ENCODE measurements at places on chromosomes 3 and 15.
A peak's percentile ranks its signal among the peaks of the same experiment; 100 is the strongest.

DNA sequence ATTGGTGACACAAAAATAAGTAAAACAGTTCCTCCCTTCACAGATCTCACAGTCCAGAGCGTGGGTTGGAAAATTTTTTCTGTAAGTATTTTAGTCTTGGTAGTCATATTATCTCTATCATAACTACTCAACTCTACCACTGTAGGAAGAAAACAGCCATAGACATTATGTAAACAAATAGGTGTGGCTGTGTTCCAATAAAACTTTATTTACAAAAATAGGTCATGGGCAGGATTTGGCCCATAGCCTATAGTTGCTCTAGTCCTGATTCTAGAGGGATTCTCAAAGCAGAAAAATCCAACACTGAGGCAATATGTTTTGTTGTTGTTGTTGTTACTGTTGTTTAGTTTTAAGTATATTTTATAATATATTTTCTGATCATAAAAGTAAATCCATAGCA, 206.1 kb upstream of the GADL1 start:
- no peak overlapping the region for H3K27ac ChIP-seq
- H3K27me3 ChIP-seq = no peaks in the 10 kb centered on the region
- no peaks in the 10 kb centered on the region for H3K36me3 ChIP-seq
- no peak for DNase-seq

DNA sequence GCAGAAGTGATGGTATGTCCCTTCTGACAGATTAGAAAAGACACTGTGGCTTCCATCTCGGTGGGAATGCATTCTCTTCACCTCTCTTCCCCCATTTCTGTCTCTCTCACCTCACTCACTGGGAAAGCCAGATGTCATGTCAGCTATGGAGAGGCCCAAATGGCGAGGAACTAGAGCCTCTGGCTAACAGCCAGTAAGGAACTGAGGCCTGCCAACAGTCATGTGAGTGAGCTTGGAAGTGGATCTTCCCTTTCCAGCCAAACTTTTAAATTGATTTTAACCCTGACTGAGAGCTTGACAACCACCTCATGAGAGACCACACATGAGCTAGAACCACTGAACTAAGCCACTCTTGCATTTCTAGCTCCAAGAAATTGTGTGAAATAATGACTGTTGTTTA, 35.2 kb upstream of the CDAN1 start:
- peaks cover 7% of the 10 kb centered on the region for H3K36me3 ChIP-seq
- no peaks in the 10 kb centered on the region for H3K27me3 ChIP-seq
- peak; percentile 78 for DNase-seq

DNA sequence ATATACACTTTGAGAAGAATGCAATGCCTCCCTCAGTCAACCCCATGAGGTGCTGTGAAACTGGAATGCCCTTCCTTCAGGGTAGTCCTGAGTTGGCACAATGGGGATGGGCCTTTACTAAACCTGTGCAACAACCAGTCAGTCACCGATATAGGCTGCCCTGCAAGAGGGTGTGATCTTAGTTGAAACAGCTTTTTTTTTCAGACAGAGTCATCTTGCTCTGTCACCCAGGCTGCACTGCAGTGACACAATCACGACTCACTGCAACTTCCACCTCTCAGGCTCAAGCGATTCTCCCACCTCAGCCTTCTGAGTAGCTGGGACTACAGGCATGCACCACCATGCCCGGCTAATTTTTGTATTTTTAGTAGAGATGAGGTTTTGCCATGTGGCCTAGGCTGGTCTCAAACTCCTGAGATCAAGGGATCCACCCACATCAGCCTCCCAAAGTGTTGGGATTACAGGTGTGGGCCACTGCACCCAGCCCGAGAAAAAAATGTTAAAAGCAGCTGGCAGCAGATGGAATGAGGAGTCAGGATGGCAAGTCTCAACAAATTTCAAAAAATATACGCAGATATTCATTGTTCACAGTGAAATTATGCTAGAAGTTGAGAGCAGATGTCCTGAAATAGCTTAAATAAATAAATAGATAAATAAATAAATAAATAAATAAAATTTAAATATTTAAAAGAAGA, 31.8 kb downstream of the MYO5A start:
- no peak overlapping the region for H3K27ac ChIP-seq
- H3K4me1 ChIP-seq = peaks cover 5% of the 10 kb centered on the region
- no peaks in the 10 kb centered on the region for H3K27me3 ChIP-seq
- no peak for DNase-seq
- H3K4me3 ChIP-seq = no peak overlapping the region

DNA sequence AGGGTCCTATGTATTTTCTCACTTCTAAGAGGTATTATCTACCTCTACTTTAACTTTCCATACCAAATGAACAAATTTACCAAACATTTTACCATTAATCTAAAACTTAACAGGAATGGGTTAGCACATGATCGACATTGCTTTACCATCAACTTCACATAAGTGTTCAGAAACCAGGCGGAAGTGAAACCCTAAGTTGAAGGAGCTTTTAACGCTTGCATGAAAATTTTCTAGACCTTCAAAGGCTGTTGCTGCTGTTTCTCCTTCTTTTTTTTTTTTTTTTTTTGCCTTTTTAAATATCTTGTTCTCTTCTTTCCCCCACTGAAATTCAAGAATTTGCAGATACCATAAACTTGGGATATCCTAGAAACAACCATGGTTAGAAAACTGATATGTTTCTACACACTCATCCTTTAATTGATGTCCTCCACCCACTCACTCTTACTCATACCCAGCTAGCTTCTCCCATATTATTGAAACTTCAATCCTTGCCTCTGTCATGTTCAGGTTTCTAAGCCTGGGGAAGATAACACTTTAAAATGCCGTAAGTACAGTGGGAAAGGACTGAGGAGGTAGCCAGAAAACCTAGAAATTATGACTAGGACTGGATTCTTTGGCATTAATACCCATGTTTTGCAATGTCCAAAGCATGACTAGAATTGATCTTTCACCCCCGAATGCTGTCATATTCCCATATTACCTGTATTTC, 24.7 kb downstream of the MYO5A start:
- H3K4me3 ChIP-seq = no peak overlapping the region
- no peaks in the 10 kb centered on the region for H3K4me1 ChIP-seq
- DNase-seq = no peak
- no peaks in the 10 kb centered on the region for H3K27me3 ChIP-seq

DNA sequence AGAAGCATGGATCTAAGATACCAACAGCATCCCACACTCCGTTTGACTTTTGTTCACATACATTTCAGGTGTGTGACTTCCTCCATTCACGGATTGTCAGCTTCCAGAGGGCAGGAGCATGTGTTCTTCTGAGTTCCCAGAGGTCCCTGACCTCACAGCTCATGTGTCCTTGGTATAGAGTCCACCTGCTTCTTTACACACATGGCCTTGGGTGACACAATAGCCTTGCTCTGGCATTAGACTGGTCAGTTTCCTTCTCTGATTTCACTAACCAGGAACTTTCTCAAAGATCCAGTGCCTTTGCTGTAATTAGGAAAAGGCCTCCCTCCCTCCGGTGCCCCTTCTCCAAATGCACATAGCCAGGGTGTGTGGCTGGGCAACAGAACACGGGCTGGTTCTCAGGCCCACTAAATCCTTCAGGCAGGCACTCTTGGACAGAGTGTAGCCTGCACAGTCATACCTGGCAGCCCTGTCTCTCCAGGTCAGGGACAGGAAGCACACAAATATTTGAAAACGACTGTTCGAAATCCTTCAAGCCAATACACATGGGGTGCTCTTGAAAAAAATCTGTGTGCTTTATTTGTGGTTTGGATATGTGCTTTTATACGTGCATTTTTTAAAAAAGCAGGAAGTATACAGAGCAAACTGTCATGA, 81.1 kb downstream of the TRIM42 start:
- H3K4me1 ChIP-seq = no peaks in the 10 kb centered on the region
- H3K36me3 ChIP-seq = no peaks in the 10 kb centered on the region
- H3K27ac ChIP-seq = no peak overlapping the region
- no peaks in the 10 kb centered on the region for H3K27me3 ChIP-seq

DNA sequence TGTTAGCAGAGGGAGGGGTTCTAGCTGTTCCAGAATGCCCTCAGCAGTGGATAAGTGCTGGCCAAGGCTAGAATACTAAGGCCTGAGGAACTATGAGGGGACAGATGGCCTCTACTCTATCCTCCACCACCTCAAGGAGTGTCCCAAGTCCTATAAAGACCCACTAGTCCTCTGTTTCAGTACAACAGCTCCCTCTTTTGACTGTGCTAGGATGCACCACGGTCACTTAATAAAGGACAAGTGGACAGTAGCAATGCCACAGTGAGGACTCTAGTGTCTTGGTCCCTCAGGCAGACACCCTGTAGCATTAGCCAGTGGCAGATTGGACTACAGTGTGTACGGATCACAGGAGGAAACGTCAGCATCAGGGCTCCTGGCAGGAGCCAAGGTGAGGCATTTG, 171.8 kb upstream of the PROK2 start:
- no peaks in the 10 kb centered on the region for H3K27me3 ChIP-seq
- no peak for DNase-seq
- no peak overlapping the region for H3K4me3 ChIP-seq
- no peaks in the 10 kb centered on the region for H3K36me3 ChIP-seq
- peaks cover 2% of the 10 kb centered on the region for H3K4me1 ChIP-seq
- no peak overlapping the region for H3K27ac ChIP-seq

GRCh38 chr3:99700631-99701268, 62.4 kb downstream of the COL8A1 start:
- H3K27ac ChIP-seq = peak overlapping the region; percentile 27
- H3K27me3 ChIP-seq = no peaks in the 10 kb centered on the region
- DNase-seq = no peak

DNA sequence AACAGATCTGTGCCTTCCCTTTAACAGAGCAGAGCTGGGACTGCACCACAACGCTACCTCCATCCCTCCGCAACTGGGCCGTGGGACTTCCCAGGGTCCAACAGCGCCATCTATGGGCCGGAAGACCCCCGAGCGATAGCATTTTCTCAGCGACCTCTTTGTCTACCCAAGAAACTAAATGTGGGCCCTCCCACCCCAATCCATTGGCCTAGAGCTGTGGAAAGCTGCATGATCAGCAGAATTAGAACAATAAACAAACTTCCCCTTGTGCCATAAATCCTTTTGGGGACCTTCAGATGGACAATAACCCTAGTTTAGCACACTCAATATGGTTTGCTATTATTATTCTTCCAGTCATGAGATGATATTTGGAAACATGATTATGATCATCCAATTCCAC, 74.8 kb upstream of the NTRK3 start:
- peak; percentile 42 for DNase-seq
- no peaks in the 10 kb centered on the region for H3K36me3 ChIP-seq
- no peaks in the 10 kb centered on the region for H3K27me3 ChIP-seq
- H3K27ac ChIP-seq = no peak overlapping the region

DNA sequence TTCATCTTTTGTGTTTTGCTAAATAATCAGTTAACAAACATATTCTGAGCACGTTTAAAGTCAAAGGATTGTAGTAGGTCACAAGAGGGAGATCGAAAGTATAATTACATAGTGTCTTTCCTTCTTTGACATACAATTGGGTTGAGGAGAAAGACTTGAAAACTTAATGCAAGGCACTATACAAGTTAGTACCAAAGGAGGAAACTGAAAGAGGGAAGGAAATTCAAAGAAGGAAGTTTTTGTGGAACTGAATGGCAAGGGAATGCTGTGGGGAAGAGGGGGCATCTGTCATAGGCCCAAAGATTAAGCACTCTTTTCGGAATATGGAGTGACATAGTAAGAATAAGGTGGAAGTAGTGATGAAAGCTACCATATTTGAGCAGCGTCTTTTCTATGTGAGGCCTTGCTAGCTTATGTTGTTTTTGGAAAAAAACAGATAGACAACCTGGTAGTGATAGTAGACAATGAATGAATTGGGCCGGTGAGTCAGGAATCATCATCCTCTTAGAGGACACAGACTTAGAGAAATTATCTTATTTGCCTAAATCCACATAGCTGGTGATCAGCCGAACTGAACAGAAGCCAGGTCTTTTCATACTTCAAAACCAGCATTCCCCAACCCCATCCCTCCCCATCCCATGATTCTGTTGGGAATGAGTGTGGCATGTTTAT, 10.2 kb downstream of the MBNL1 start:
- no peak overlapping the region for H3K27ac ChIP-seq
- H3K4me3 ChIP-seq = no peak overlapping the region
- H3K4me1 ChIP-seq = peaks cover 26% of the 10 kb centered on the region
- H3K27me3 ChIP-seq = no peaks in the 10 kb centered on the region
- no peaks in the 10 kb centered on the region for H3K36me3 ChIP-seq

GRCh38 chr3:17089314-17089700, 204.6 kb downstream of the PLCL2 start:
- no peaks in the 10 kb centered on the region for H3K36me3 ChIP-seq
- no peaks in the 10 kb centered on the region for H3K27me3 ChIP-seq
- no peak overlapping the region for H3K27ac ChIP-seq
- H3K4me3 ChIP-seq = no peak overlapping the region

GRCh38 chr3:79019137-79019923, 748.5 kb downstream of the ROBO1 start:
- peak overlapping the region; percentile 68 for H3K4me3 ChIP-seq
- H3K4me1 ChIP-seq = no peaks in the 10 kb centered on the region
- peak; percentile 91 for DNase-seq

DNA sequence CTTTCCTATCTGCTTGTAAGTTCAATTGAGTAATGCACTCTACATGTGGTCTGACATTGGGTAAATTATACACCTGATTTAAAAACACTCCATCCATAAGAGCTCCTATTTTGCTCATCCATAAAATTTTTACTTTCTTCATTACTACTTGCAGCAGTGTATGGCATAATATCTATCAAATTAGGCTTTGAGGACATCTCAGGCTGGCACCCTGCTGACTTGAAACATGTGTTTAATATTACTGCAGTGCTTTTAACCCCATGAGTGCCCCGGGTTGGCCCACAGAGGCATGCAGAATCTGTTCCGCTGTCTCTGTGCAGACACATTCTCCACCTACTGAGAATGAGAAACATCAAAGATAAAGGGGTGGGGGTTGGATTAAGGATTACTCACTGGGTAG, 249.9 kb upstream of the DNAJC19 start:
- no peaks in the 10 kb centered on the region for H3K4me1 ChIP-seq
- H3K4me3 ChIP-seq = no peak overlapping the region
- no peak overlapping the region for H3K27ac ChIP-seq
- DNase-seq = no peak
- no peaks in the 10 kb centered on the region for H3K27me3 ChIP-seq

- peaks cover 23% of the 10 kb centered on the region for H3K4me1 ChIP-seq
- no peaks in the 10 kb centered on the region for H3K36me3 ChIP-seq
- H3K27ac ChIP-seq = peak overlapping the region; percentile 83
- DNase-seq = no peak
These were observed 3.9 kb upstream of the CSK start for GRCh38 chr15:74777769-74778598.

DNA sequence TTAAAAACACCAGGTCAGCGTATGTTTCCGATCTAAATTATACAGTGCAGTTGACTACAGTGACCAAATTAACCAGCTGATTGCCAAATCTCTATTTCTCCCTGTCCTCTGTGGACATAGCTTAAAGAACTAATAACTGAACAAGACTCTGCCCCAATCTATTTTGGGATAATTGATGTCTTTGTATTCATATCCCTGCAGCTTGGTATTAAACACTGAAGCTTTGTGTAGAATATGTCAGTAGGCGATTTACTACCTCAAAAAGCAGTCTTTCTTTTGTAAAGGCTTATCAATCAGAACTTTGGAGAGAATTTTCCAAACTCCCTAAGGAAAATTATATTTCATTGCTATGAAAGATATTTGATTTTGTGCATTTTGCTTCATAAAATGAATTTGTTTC, 258.2 kb downstream of the SOX2 start:
- no peaks in the 10 kb centered on the region for H3K27me3 ChIP-seq
- no peak overlapping the region for H3K4me3 ChIP-seq
- DNase-seq = no peak
- no peaks in the 10 kb centered on the region for H3K4me1 ChIP-seq
- no peak overlapping the region for H3K27ac ChIP-seq

All from lung (tissue), 17 donors.